ENCODE measurements at places on chromosomes 2 and 18. TPM values are rescaled to one million over a fixed set of nuclear protein-coding genes. Genes with fewer than 3 reads are reported as not detected.

SULT1C4 gene
- total RNA-seq, result 1.8 TPM

TANC1 gene
- total RNA-seq, result 45.0 TPM

CNDP1 gene
- total RNA-seq, result 0.31 TPM

HOXD1 gene
- total RNA-seq, result not detected

Data from astrocyte (in vitro differentiated cells and primary cell).